ENCODE measurements at places on chromosomes 11 and 22. TPM values are rescaled to one million over a fixed set of nuclear protein-coding genes. Genes with fewer than 3 reads are reported as not detected.

DNA sequence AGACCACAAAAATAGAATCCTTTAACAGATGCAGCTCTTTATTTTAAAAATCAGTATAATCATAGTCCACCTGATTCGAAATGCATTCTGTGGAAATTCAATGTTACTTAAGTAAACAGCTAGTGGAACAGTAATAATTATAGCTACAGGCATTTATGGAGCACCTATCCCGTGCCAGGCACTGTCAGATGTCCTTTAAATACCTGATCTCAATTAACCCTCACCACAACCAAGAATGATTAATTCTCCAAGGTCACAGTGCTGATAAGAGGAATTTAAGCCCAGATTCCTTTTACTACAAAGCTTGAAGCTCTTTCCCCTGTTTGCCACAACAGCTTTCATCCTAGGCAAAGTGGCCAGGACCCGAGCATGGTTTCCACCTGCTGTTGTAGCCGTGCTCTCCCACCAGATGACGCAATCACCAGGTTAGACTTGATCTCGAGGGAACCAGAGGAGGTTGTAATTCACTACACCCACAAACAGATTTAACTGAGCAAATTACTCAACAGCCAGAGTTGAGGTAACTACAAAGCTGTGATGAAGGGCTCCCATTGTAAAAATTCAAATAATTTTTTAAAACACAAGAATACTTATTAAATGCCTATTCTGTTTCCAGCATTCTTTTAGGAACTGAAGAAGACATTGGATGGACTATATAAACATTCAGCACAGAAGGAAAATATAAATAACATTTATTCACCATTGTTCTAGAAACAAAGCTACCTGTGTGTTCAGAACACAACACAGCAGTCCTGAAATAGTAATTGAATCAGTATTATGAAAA is 10.3 kb downstream of the PRDM10 start:
- H3K4me1 ChIP-seq: no peaks in the 10 kb centered on the region
- H3K36me3 ChIP-seq: no peaks in the 10 kb centered on the region
- H3K27me3 ChIP-seq: no peaks in the 10 kb centered on the region
- no peak overlapping the region for H3K4me3 ChIP-seq

- H3K27me3 ChIP-seq: peaks cover 21% of the 10 kb centered on the region
- peak overlapping the region; percentile 60 for H3K4me3 ChIP-seq
These were observed 2.2 kb downstream of the CADM1 start for GRCh38 chr11:115501893-115502589.

DNA sequence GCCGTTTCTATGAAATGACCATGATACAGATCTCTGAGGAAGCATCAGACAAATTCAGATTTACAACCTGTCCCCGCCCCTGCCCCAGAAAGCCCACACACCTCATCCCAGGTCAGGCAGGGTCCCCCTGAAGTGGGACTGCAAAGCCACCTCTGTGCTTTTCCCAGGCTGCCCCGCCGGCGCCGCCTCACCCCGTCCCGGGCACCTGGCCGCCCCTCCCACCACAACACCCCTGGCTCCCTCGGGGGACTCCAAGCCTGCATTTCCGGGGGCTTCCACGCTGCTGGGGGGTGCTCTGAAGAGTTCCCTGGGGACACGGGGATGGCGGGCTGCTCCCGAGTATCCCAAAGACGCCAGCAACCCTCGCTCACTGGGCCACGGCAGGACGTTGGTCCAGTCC is 23.2 kb downstream of the DRD4 start:
- DNase-seq: no peak
- H3K36me3 ChIP-seq: peaks cover 75% of the 10 kb centered on the region
- no peak overlapping the region for H3K27ac ChIP-seq
- H3K27me3 ChIP-seq: no peaks in the 10 kb centered on the region
- H3K4me3 ChIP-seq: no peak overlapping the region

- DNase-seq: no peak
- H3K27me3 ChIP-seq: no peaks in the 10 kb centered on the region
- no peak overlapping the region for H3K4me3 ChIP-seq
- no peaks in the 10 kb centered on the region for H3K4me1 ChIP-seq
- H3K36me3 ChIP-seq: no peaks in the 10 kb centered on the region
- no peak overlapping the region for H3K27ac ChIP-seq
These were observed 18.7 kb downstream of the MMP10 start for GRCh38 chr11:102761646-102762238.

DNA sequence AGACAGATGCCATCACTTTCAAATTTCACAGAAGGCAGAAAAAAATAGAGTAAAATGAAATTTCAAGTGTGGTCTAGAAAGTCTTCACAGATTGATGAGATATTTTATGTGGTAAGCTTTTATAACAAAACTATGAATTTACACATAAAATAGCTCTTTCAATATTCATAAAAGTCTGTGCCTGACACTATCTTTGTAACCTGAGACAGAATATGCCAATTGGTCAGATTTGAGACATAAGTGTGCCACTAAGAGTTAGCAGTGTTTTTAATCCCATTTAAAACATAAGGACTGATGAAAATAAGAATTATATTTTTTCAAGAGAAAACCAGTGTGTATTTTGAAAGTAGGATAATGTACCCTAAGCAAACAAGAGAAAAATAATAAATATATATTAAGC is 769.5 kb upstream of the LUZP2 start:
- DNase-seq: no peak
- no peaks in the 10 kb centered on the region for H3K27me3 ChIP-seq
- H3K4me1 ChIP-seq: no peaks in the 10 kb centered on the region
- H3K36me3 ChIP-seq: no peaks in the 10 kb centered on the region
- no peak overlapping the region for H3K4me3 ChIP-seq
- no peak overlapping the region for H3K27ac ChIP-seq

DNA sequence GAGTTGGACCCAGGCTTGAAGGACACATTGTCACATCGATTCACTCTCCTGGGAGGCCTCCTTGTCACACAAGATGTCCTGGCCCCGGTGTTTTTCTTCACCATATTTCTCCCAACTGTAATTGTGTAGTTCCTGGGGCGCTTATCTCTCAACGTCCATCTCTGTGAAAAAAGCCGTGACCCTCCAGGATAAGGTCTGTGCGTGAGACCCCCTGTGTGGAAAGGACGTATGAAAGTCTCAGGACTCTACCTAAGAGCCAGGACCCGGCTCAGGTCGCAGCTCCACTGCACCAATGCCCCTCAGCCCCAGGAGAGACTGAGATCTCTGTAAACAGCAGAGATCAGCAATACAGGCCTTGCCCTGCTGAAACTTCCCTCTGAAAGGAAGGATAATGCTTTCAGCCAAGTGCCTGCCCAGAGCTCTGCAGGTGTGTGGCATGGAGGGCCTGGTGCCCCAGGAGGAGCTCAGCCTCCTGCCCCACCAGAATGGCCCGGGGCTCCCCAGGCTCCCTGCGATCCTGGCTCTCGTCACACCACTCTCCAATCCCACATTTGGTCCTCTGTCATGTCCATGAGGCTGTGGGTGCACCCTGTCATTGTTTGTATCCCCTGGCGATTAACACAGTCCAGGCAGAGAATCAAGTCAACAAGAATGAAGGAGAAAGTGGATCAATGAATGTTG is 119.2 kb upstream of the TMEM45B start:
- no peaks in the 10 kb centered on the region for H3K36me3 ChIP-seq
- H3K27ac ChIP-seq: no peak overlapping the region
- no peak overlapping the region for H3K4me3 ChIP-seq
- H3K27me3 ChIP-seq: peaks cover 5% of the 10 kb centered on the region
- DNase-seq: no peak
- peaks cover 9% of the 10 kb centered on the region for H3K4me1 ChIP-seq

- H3K36me3 ChIP-seq: no peaks in the 10 kb centered on the region
- no peak overlapping the region for H3K4me3 ChIP-seq
- H3K27ac ChIP-seq: no peak overlapping the region
- DNase-seq: no peak
- H3K4me1 ChIP-seq: no peaks in the 10 kb centered on the region
- H3K27me3 ChIP-seq: no peaks in the 10 kb centered on the region
These were observed 32.1 kb downstream of the AMPD3 start for GRCh38 chr11:10487002-10487647.

GRCh38 chr11:12694183-12694531 is 19.9 kb downstream of the TEAD1 start:
- peak overlapping the region; percentile 14 for H3K4me3 ChIP-seq
- no peak for DNase-seq
- H3K27me3 ChIP-seq: no peaks in the 10 kb centered on the region
- H3K27ac ChIP-seq: peak overlapping the region; percentile 82

DNA sequence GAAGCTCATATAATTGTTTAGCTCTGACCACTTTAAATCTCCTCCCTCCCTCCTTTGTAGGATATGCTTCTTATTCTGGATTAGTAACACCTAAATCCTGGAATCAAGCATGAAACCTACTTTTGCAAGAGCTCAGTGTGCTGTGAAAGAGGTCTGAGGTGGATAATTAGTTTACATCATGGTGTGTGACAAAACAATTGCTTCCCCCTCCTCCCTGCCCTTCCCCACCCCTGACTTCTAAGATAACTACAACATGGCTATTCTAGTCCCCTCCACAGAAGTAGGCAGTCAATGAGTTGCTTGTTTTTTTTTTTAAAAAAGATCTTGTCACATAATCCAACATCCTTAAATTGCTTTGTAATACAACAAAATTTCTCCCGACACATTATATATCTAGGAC is 314.0 kb downstream of the CADM1 start:
- no peaks in the 10 kb centered on the region for H3K27me3 ChIP-seq
- no peak overlapping the region for H3K4me3 ChIP-seq
- no peak overlapping the region for H3K27ac ChIP-seq
- no peaks in the 10 kb centered on the region for H3K36me3 ChIP-seq
- DNase-seq: no peak

DNA sequence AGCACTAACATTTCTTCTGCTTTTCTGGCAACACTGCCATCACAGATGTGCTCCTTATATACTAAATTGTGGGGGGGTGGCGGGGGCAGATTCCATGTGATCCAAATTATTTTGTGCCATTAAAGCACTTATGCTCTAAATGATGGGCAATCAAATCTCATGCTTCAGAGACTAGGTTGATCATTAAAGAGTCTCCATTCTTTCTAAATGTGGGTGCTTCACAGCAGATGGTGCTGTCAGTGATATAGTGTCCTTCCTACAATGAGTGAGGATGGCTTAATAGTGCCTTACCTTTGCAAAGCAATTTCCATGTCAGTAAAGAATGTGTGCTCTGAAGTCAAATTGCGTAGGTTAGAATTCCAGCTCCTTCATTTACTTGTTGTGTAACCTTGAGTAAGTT is 589.8 kb downstream of the ETS1 start:
- no peak overlapping the region for H3K4me3 ChIP-seq
- no peak overlapping the region for H3K27ac ChIP-seq
- no peaks in the 10 kb centered on the region for H3K4me1 ChIP-seq
- H3K27me3 ChIP-seq: no peaks in the 10 kb centered on the region
- no peak for DNase-seq

DNA sequence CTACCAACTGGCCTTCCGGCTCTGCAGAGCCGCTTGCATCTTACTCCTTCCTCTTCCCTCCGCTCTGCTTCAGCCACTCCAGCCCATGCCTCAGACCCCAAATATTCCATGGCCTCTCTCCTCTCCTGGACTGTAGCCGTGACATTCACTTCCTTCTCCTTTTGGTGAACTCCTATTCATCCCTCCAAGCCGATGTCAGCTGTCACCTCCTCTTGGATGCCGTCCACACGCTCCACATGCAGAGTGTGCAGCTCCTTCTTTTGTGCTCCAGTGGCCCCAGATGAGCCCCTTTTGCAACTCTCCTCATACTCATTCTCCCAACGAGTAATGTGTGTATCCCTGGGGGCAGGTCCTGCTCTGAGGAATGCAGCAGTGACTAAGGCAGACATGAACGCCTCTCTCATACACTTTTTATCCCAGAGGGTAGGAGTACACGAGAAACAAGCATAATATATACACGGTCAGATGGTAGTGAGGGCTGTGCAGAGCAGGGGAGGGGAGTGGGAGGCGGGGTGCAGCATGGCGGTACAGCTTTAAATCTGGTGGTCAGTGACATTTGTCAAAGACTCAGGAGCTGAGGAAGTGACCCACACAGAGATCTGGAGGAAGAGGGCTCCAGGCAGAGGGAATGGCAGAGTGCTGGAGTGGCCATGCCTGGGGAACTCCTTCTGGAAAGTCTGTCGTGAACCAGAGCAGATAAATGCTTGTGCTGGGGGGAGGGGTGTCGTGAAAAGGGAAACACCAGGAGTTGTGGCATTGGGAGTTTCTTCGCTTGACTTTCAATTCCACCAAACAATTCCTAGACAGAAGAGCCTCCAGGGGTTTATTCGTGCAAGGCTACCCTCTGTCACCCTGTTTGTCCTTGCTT is 83.8 kb upstream of the ATXN10 start:
- H3K36me3 ChIP-seq: no peaks in the 10 kb centered on the region
- no peaks in the 10 kb centered on the region for H3K27me3 ChIP-seq
- H3K27ac ChIP-seq: no peak overlapping the region
- no peak for DNase-seq
- no peak overlapping the region for H3K4me3 ChIP-seq

DNA sequence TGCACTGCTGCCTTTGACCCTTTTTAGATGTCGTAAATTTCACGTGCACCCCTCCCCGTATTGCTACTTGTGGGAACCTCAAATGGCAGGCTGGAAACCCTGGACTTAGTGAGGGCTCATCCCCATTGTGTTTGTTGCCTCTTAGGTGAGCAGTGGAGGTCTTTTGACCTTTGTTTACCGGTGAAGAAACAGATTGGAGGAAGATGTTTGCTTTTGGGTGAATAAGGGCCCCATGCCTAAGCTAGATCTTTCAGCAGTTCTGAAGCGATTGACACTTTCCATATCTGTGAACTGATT is 782 bp downstream of the SMARCB1 start:
- peak overlapping the region; percentile 82 for H3K4me3 ChIP-seq
- DNase-seq: no peak
- no peaks in the 10 kb centered on the region for H3K27me3 ChIP-seq
- peaks cover 13% of the 10 kb centered on the region for H3K4me1 ChIP-seq
- peaks cover 8% of the 10 kb centered on the region for H3K36me3 ChIP-seq

GRCh38 chr11:70511345-70511744 is 113.0 kb downstream of the CTTN start:
- H3K4me3 ChIP-seq: no peak overlapping the region
- no peaks in the 10 kb centered on the region for H3K4me1 ChIP-seq
- no peaks in the 10 kb centered on the region for H3K36me3 ChIP-seq
- H3K27me3 ChIP-seq: no peaks in the 10 kb centered on the region
- no peak overlapping the region for H3K27ac ChIP-seq

DNA sequence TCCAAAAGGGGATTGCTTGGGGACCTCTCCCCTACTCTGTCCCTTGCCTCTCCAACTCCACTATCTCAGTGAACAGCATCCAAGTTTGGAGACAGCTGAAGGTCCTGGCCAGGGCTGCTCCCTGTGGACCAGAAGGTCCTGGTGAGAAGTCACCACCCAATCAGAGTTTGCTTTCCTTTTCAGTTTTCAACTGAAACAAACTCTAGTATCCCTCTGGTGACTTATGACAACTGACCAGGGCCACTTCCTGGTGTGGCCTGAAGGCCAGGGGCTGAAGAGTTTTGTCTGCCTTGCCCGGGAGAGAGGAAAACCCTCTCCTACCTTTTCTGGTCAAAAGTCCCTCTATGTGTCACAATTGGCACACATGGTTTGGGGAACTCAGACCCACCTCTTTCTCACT is 5.1 kb downstream of the JAML start:
- H3K27ac ChIP-seq: no peak overlapping the region
- DNase-seq: no peak
- H3K36me3 ChIP-seq: no peaks in the 10 kb centered on the region
- no peaks in the 10 kb centered on the region for H3K4me1 ChIP-seq
- no peaks in the 10 kb centered on the region for H3K27me3 ChIP-seq
- H3K4me3 ChIP-seq: no peak overlapping the region

Gene CAVIN3
- 270 TPM for total RNA-seq

Gene FAM180B
- 3.9 TPM for total RNA-seq

Gene RAB39A
- total RNA-seq: not detected

Gene TIMM10
- 51.6 TPM for total RNA-seq

Gene GAB2
- total RNA-seq: 42.8 TPM

Gene MRGPRE
- total RNA-seq: not detected

Gene KCNJ5
- total RNA-seq: 0.30 TPM
